ENCODE measurements at places on chromosomes 6 and 20.
A peak's percentile ranks its signal among the peaks of the same experiment; 100 is the strongest.

- DNase-seq, result no peak
Observed at GRCh38 chr20:10642856-10643559, 30.8 kb downstream of the JAG1 start.

DNA sequence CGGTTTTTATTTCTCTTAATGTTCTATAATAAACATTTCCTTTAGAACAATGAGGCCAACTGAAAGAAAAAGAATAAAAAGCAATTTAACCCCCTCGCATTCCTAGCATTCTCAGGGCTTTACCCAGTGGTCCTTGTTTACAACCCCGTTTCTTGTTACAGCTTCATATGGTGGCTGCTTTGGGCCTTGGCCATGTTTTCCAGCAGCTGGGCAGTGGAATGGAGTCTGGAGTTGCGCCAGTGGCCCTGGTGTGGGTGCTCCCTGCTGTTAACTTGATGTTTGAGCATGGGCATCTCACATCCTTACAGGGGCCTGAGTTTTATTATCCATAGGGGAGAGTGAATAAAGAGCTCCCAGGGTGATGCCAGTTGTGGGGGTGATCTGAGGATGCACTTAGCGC, 18.8 kb downstream of the EFCAB8 start:
- no peak for DNase-seq

GRCh38 chr20:49908258-49908565, 7.1 kb downstream of the SPATA2 start:
- no peak for DNase-seq

GRCh38 chr20:3786665-3787323, at the start of gene CENPB:
Gene CENPB (minus strand): TSS chr20:3786740. CDS start chr20:3786483, 257 bp downstream.
- peak; percentile 51 for DNase-seq

DNA sequence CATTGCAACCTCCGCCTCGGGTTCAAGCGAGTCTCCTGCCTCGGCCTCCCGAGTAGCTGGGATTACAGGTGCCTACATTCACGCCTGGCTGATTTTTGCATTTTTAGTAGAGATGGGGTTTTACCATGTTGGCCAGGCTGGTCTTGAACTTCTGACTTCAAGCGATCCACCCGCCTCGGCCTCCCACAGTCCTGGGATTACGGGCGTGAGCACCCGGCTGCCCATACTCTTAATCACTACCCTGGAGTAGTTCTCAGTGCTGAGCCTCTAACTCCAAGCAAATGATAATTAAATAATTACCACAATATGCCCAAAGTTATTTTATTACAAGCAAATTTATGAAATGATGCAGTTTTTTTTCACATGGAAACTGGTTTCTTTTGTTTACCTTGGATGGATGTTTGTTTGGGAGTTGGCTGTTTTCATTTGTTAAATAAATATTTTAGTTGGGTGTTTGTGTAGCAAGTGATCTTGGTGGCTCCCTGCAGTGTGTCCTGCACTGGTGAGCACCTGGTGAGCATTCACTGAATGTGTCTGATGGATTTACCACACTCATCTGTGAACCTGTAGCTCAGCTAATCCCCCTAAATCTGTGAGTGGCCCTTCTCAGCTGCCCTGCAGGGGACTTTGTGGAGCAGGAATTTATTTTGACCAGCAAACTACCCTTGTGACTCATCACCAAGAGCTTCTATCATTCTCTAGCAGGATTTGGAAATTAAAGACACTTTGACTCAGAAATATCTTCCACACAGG, 36.9 kb downstream of the UTRN start:
- DNase-seq, result no peak

DNA sequence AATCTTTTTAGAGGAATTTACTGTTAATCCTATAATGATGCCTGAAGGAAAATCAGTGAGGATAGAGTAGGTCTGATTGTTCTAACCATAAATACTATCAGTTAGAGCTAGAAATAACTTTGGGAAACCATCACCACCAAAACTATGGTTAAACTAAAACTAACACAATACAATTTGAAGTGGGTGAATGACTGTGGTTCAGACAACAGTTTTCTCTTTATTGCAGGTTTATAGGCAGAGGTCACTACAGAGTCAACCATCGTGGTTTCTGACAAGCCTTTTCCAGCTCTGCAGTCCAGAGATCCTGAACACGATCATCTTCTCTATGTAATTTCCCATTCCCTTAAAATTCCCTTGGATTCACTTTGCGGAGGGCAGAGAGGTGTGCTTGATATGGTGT, 134.3 kb downstream of the IBTK start:
- DNase-seq, result no peak

- DNase-seq, result no peak
Observed at GRCh38 chr6:29596381-29596900, 11.5 kb downstream of the OR2H2 start.

DNA sequence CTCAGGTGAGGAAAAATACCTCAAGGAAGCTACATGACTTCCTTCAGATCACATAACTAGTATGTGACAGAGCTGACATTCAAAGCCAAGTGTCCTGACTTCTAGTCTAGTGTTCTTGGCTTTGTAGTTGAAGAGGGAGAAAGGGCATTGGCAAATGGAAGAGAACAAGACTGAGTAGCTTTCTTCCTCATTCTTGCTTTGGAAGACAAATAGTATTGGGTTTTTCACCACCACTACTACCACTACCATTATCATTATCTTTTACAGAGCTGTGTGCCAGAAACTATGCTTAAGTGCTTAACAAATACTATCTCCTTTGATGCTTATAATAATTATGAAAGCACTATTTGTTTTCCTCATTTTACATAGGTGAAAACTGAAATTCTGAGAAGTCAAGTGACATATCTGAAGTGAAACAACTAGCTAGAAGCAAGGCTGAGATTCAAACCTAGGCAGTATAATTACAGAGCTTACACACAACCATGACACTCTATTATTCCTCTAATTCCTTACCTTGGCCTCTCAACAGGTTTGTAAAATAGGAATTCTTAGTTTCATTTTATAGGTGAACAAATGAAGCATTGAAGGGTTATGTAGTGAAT, 6.8 kb downstream of the ACSS2 start:
- DNase-seq, result no peak

- no peak for DNase-seq
Observed at GRCh38 chr20:60937585-60937984, 314.5 kb upstream of the CDH4 start.

DNA sequence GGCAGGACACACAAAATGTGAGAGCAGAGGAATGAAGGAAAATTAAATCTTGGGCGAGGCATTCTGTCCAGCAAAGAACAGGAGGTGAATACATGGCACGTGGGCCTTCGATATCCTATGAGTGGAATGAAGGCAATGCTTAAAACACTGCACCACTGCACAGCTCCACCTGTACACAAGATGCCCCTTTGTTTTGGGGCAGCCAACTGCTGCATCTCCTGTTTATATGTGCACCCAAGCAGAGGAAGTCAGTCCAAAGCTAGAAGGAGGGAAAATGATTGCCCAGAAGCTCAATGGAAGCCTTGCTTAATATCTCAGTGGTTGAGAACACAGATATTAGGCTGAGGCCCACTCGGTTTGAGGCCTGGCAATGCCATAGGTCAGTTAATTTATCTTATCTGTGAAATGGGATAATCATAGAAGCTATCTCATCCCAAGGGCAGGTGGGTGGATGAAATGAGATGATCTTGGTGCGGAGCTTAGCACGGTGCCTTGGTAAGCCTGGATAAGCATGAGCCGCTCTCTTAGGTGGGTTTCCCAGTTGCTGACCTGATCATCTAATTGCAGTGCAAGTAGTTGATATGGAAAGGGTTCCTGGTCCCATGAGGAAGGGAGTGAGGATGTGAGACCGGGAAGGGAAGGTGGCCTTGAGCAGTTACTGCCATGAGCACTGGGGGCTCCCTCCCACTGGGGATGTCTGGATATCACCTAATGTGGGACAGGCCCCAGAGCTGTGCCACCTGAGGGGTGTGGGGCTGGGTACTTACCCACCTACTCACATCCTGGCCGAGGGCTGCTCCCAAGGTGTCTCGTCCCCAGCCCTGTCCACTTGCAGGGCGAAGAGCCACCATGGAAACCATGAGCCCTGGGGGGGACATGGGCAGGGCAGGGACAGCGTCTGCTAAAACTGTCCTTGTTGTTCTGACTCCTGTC, 9.9 kb downstream of the BANF2 start:
- DNase-seq, result no peak

DNA sequence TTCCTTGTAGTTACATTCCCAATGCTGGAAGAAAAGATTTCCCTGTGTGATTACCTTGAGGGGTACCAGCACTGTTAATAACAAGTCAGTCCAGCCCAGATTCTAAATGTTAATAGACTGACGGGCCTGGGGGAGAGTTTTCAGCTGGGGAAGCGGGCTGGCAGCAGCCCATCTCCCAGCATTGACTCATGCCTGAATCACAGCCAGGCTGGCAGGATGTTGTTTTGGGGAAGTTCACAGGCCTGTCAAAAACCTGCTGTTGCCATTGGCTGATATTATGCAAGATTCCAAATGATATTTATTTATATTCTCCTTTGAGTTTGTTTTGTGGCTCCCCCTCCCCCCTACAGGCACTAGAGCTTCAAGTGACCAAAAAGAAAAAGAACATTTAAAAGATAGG, 213.9 kb upstream of the CNR1 start:
- no peak for DNase-seq

DNA sequence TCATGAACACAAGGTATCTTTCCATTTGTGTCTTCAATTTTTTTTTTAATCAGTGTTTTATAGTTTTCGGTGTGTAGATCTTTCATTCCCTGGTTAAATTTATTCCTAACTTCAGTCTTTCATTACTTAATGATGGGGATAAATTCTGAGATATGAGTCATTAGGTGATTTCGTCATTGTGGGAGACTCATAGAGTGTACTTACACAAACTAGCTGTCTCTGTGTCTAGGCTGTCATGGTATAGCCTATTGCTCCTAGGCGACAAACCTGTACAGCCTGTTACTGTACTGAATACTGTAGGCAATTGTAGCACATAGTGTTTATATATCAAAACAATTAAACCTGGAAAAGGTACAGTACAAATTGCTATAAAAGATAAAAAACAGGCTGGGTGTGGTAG, 42.1 kb downstream of the SMAP1 start:
- DNase-seq, result no peak

DNA sequence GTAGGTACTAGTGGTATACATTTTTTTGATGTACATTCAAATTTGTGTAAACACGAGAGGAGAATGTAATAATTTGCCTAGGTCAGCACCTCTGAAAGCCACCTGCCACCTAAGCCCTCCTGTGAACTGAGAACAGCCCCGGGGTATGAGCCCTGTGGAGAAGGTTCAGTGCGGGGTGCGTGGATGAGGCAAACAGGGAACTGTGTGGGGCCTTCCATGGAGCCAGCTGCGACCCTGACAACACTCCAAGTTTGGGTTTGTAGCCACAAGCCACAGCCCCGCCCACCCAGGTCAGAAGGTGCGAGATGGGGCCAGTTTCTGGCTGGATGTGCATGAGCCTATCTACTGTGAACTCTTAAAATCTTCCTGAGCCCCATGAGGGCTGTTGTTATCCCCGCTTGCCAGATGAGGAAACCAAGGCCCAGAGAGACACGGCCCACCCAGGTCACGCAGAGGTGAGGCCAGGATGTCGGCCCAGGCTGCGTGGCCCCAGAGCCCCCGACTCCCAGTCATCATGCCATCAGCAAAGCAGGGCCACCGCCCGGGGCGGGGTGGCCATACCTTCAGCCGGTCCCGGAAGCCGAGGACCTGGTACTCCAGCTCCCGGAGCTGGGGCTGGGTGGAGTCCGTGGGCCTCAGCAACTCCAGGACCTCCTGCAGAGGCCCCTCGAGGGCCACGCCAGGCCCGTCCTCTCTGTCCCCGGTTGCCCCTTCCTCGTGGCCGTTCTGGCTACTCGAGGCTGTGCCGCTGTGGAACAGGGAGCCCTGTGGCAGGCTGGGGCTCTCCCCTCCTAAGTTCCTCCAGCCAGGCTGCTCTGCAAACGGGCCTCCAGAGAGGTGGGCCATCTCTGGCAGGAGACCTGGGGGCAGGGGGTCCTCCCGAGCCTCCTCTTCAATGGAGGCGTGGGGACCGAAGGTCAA, 89.6 kb downstream of the RIPOR3 start:
- no peak for DNase-seq

DNA sequence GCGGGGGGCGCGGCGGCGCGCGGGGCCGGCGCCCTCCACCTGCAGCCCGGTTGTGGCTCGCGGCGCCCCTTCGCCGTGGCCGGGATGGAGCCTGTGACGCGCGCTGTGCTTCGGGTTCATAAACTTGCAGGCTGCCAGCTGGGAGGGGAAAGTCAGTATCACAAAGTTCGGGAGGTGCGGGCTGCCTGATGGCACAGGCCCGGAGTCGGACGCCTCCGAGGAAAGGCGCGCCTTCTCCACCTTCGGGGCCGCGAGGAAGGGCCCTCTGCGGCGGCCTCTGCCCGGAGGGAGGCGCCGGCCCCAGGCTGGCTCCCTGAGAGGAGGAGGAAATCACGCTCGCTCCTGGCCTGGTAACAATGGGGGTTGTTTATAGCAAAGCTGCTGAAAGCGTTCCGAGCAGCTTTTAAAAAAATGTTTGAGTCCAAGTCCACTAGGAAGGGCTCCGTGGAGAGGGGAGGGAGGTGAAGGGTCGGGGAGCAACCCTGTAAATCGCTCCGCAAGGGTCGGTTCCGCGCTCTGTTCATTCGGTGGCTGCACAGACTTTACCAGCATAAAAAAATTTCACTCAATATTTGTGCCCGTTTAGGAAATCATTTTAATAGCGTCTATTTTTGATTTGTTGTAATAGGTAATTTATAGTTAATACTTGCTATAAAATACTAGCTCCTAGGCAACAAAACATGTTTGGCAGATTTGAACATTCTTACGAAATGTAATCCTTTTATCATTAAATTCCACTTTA, 1.0 kb downstream of the AFDN start:
- no peak for DNase-seq

GRCh38 chr6:142918339-142919042, 26.5 kb downstream of the HIVEP2 start:
- no peak for DNase-seq

- peak; percentile 73 for DNase-seq
Observed at GRCh38 chr6:37381579-37381978, 27.8 kb downstream of the RNF8 start.

DNA sequence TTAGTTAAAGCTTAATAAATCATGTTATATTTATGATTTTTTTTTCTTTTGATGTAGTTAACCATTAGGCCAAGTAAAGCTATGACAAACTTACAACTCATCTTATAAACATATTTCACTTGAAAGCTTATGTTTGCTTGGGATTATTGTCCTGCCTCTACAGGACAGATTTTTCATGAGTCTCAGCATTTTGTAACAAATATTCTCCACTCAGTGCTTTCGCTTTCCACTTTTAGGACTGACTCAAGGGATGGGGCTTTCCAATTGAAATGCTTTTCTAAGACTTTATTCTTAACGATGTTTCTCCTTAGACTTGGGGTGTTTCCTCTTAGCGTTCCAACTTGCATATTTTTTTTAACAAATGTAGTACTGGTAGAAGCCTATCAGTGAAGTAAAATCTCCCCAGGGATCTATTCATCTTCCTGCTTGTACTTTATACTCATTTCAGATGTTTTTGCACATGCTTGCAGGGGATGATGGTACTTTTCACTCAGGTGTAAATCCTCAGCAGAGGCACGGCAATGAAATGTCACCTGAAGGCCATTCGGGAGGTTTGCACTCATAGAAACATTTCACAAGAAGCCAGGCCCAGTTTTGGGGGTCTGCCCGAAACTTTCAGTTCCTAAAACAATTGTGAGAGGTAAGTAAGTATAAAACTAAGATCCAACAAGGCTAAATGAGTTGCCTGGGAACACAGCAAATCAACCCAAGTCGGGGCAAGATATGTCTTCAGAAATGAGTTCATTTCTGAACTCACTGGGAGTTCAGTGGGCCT, 298.1 kb upstream of the FOXQ1 start:
- DNase-seq, result no peak

All from NCI-H1417 treated with DMSO at 0.1 percent for 48 hours (cell line).